ENCODE measurements at places on chromosomes 13 and 19.

- no peak for DNase-seq
These were observed 516.5 kb downstream of the FGF9 start for GRCh38 chr13:22187329-22187728.

GRCh38 chr19:47697863-47698609 is 15.2 kb upstream of the EHD2 start:
- peak; percentile 19 for DNase-seq

DNA sequence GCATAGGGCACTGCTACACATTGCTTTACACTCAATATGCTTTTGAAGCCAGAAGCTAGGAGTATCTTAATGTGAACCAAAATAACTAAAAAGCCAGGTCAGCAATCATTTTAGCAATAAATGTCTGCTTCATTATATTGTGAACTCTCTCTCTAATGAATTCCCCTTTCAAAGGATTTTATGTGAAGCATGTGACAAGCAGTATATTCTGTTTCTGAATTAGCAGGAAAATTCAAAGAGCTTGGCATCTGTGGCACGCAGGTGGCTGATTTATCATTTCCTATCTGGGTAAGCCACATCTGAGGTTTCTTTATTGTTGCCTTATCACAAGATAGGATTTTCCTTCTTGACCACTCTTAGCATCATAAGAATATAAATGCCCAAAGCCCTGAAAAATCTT is 56.8 kb upstream of the KLF12 start:
- no peak for DNase-seq

DNA sequence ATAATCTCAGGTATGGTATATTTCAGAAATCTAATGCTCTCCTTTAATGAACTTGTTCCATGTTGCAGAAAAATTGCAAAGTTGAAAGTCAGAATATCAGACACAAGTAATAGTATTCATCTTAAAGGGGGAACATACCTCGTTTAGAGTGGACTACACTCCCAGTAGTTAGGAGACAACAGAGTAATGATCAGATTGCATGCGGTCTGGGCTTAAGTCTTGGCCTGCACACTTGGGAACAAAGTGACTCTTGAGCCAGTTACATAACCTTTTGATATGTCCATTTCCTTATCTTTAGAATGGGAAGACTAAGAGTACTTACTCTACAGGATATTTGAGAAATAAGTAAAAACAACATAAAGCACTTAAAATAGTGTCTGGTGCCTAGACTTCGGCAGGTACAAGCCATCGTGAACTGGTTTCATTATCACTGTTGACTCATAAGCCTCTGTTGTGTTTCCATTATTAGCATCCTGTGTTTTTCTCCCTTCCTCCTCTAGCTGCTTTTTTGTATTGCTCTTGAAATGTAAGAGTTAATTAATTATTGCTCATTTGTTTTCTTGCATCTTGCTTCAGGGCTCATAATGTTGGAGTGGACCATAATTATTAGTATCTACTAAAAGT is 53.0 kb downstream of the DPY19L3 start:
- DNase-seq = no peak

DNA sequence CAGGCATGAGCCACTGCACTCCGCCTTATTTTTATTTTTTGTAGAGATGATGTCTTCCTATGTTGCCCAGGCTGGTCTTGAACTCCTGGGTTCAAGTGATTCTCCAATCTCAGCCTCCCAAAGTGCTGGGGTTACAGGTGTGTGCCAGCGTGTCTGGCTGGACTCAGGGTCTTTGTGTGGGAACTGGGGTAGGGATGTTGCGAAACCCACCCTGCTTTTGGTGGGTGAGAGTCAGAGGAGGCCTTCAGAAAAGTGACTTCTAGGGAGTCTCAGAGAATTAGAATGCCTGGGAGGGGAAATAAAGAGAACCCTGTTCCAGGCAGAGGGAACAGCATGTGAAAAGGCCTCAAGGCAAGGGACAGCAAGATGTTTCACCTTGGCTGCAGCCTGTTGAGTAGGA is 13.2 kb downstream of the TLE5 start:
- DNase-seq = no peak

DNA sequence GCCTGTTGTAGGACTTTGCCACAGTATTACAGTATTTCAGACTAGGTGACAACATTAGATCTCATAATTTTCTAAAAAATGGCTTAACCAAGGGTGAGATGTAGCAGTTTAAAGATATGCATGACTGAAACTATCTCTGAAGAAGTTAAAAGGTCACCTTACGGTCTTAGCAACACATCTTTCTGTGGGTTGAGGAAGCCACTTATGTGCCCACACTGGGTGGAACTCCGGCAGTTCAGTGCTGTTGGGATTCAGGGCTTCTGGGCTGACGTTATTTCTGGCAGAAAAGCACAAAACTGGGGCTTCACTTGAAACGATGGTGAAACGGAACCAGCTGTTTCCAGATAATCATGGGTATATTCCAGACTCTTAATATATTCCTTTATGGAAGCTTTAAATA is 697.3 kb downstream of the PCDH9 start:
- no peak for DNase-seq

DNA sequence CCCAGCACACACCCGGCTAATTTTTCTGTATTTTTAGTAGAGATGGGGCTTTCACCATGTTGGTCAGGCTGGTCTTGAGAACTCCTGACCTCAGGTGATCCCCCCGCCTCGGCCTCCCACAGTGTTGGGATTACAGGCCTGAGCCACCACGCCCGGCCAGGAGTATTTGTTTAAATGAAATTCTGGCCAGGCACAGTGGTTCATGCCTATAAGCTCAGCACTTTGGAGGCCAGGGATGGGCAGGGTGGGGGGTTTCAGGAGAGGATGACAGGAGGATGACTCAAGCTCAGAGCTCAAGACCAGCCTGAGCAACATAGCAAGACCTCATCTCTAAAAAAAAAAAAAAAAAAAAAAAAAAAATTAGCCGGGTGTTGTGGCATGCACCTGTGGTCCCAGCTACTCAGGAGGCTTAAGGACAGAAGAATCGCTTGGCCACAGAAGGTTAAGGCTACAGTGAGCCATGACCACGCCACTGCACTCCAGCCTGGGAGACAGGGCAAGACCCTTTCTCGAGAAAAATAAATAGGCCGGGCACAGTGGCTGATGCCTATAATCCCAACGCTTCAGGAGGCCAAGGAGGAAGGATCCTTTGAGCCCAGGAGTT is 8.2 kb upstream of the DHDH start:
- no peak for DNase-seq

DNA sequence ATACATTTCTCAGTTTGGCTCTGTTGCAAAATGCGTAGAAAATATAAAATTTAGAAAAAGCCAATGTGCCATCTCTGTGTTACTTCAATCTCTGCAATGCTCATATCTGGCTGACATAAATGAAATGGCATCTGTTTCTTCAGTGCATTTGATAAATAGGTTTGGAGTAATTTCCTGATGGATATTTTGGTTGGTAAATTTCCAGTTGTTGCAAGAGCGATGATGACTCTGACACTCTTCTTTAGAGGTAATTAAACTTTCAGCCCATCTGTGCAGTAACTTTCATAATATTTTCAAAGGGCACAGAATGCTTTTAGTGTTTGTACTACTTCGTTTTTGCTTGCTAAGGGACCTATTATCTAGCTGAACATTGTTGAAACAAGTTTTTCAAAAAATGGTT is 1286.4 kb downstream of the PCDH9 start:
- DNase-seq = no peak

DNA sequence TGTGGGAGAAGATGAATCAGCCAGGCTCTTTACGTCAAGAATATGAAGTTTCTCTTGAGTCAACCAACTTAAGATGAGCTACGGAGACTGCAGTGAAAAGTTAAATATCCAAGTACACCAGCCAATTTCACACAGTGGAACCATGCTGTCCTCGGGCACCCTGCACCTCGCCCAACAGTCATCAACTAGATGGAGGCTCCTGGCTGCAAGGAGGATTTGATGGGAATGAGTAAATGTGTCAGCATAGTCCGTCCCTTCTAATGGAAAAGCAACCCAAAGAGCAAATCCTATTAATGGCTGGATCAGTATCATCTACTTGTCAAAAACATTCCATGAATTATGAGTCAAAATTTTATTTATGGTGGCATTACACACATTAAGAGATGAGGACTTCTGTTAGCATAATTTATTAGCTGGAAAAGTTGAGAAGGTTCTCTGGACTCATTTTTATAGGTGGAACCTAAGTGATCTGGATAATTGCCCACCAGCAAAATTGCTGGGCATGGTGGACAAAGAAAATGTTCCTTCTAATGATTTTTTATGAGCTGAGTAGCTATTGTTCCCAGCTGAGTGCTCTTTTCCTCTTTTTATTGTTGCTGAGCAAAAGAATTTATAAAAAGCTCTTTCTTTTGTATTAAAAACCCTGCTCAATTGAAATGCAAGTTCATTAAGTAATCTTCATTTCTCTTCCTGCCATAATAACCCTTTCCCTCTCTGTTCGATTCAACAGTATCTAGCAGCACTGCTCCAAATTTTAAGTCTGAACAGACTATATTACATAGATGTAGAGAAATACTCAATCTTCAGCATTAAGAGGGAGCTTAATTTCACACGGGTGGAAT is 88.4 kb downstream of the DNAJC15 start:
- no peak for DNase-seq

DNA sequence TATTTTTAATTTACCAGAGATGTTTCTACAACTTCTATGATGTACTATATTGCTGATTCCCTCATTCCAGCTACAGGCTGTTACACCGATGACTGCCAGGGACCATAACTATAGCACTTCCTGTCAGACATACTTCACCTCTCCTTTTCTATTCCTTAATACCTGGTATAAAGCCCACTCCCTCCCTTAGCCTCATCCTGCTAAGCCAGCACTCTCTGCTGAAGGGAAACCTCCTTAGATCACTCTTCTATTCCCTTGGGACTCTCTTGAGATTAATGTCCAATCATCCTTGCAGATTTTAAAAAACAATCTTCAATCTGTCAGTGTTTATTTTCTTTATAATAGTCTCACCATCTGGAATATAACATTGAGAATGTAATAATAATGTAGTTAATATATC is 127.9 kb downstream of the DIAPH3 start:
- no peak for DNase-seq

- no peak for DNase-seq
These were observed 136.4 kb upstream of the PCDH9 start for GRCh38 chr13:67366533-67366932.

DNA sequence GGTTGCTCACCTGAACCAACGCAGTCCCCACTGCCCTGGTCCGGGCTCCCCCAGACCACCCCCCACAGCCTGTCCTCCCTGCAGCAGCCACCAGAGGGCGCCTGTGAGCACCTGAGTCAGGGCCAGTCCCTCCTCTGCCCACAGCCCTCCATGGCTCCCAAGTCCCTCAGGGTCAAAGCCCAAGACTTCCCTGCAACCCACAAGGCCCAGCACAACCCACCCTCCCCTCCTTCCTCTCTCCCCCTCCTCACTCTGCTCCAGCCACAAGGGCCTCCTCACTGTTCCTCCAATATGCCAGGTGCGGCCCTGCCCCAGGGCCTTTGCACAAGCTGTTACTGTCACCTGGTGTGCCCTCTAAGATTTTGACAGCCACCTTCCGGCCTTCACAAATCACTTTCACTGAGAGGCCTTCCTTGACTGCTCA is 10.9 kb downstream of the GNA15 start:
- no peak for DNase-seq

DNA sequence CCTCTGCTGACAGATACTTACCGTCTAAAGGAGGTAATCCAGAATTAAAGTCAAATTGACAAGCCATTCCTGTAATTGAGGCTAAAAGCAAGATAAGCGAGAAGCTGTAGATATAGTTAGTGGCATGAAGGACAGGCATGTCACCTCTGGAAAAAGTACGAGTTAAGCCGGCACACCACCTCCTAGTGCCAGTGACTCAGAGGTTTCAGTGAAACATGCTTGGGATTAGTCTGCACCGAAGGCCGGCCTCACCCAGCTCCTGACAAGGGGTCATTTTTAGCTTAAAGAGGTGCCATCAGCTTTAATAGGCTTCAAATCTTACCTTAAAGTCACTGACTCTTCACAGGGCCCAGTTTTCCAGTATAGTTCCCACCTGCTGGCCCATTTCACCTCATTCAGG is 838.0 kb downstream of the UQCRFS1 start:
- DNase-seq = no peak

GRCh38 chr19:35347171-35347929 is at the start of gene FFAR1:
Gene FFAR1 (plus strand): TSS chr19:35347902. CDS start chr19:35351552, 3,650 bp downstream.
- no peak for DNase-seq

GRCh38 chr13:113455384-113455783 is 2.1 kb upstream of the ADPRHL1 start:
- no peak for DNase-seq

GRCh38 chr19:14317157-14317556 is 64.1 kb upstream of the ADGRE5 start:
- no peak for DNase-seq

DNA sequence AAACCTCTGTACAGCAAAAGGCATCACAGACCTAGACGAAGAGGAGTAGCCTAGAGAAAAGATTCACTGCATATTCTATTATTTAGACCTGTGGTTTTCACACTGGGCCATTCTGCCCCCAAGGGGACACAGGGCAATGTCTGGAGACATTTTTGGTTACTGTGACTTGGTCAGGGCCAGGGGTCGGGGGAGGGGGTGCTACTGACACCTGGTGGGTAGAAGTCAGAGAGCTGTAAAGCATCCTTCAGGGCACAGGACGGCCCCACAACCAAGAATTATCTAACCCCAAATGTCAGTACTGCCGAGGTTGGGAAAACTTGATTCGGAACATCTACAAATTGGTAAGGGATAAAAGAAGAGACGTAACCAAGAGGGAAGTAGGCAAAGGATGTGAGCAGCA is 11.3 kb downstream of the ELAVL1 start:
- DNase-seq = no peak

- no peak for DNase-seq
These were observed 20.8 kb upstream of the ASF1B start for GRCh38 chr19:14156971-14157717.

DNA sequence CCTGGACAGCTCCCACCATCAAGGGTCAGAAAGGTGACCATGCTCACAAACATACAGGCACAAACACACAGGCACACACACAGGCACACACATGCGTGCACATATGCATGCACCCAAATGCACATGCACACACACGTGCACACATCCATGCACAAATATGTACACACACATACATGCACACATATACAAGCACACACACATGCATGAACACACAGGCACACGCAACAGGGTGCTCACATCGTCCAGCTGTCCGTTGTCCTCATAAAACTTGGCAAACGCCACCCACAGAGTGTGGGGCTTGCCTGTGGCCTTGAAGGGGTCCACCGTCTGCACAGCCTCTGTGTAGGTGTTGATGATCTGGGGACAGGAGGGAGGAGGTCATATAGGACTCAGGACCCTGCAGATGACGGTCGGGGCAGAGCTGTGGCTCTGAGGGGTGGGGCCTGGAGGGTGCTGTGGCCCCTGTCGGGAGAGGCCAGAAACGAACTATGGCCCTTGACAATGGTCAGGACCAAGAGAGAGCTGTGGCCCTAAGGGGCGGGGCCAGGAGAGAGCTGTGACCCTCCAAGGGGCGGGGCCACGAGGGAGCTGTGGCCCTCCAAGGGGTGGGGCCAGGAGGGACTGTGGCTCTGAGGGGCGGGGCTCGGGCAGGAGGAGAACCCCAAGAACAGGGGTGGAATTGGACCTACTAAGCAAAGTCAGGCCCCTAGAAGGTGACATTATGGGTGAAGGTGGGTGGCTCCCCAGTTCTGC is 6.2 kb downstream of the XAB2 start:
- DNase-seq = no peak
